ENCODE measurements at places on chromosomes 1 and 21. TPM values are rescaled to one million over a fixed set of nuclear protein-coding genes. Genes with fewer than 3 reads are reported as not detected.
A peak's percentile ranks its signal among the peaks of the same experiment; 100 is the strongest.

Gene KRTAP13-2
- total RNA-seq: not detected

Gene LRRC3
- 6.6 TPM for total RNA-seq

Gene VTCN1
- not detected for total RNA-seq

Gene S1PR1
- 91.3 TPM for total RNA-seq

Gene COL11A1
- 0.11 TPM for total RNA-seq

Gene GBP3
- 17.0 TPM for total RNA-seq

Gene ASCL5
- not detected for total RNA-seq

Gene GBP5
- 0.75 TPM for total RNA-seq

Gene PLEKHA6
- 22.4 TPM for total RNA-seq

- no peak overlapping the region for H3K4me3 ChIP-seq
- no peaks in the 10 kb centered on the region for H3K27me3 ChIP-seq
- no peaks in the 10 kb centered on the region for H3K36me3 ChIP-seq
- DNase-seq: no peak
- H3K27ac ChIP-seq: peak overlapping the region; percentile 93
These were observed 1.2 kb downstream of the FGGY start for GRCh38 chr1:59298026-59298583.

GRCh38 chr1:180261524-180262155 is 31.6 kb downstream of the LHX4 start:
- H3K4me3 ChIP-seq: no peak overlapping the region
- peaks cover 7% of the 10 kb centered on the region for H3K27me3 ChIP-seq
- peaks cover 7% of the 10 kb centered on the region for H3K4me1 ChIP-seq
- DNase-seq: no peak
- no peaks in the 10 kb centered on the region for H3K36me3 ChIP-seq

DNA sequence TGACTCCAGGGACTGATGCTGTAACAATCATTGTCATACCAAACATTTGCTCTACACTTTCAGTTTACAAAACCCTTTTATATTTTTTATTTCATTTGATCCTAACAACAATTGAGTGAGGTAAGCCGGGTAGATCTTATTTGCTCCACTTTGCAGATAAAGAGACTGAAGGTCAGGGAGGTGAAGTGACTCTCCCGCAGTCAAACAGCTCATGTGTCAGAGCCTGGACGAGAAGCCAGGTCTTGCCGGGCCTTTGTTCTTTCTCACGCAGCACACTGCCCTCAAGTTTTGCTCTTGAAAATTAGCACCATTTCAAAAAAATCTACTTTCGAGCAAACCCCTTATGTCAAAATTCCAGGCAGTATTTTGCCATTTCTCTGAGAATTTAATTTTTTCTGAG is 65.2 kb downstream of the CD247 start:
- DNase-seq: no peak
- H3K27me3 ChIP-seq: no peaks in the 10 kb centered on the region
- H3K4me3 ChIP-seq: no peak overlapping the region
- H3K4me1 ChIP-seq: peaks cover 15% of the 10 kb centered on the region
- no peaks in the 10 kb centered on the region for H3K36me3 ChIP-seq

GRCh38 chr1:46613661-46614603 is 2.7 kb downstream of the MOB3C start:
- H3K36me3 ChIP-seq: peaks cover 31% of the 10 kb centered on the region
- no peaks in the 10 kb centered on the region for H3K27me3 ChIP-seq
- peaks cover 68% of the 10 kb centered on the region for H3K4me1 ChIP-seq
- H3K27ac ChIP-seq: peak overlapping the region; percentile 95
- peak; percentile 97 for DNase-seq
- peak overlapping the region; percentile 44 for H3K4me3 ChIP-seq

DNA sequence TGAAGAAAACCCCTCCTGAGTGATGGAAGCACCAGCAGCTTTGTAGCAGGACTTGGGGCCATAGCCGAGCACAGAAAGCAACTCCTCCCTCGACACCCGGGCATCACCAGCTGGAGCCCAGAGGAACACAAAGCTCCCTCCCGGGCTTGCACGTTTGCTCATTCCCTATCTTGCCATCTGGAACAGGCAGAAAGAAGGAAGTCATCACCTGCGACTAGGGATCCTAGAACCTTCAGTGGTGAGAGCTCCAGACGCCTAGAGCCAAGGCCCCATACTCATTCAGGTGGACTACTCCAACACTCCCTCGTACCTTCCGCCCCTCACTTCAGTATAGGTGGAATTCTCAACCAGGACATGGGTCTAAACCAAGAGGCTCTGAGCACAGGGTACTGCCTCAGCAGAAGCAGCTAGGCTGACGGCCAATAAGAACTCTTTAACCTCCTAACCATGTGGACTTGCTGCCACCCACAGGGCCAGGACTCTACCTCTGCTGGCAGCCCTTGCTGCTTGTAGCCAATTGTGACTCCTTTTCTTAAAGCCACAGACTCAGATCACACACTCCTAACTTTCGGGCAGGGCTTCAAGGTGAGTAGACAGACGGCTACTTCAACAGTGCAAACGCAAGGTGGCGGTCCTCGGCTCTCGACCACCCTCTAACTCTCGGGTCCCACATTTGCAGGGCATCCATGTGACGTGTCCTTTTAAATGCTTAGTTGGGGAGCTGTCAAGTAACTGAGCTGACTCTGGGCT is 65.4 kb downstream of the NPHP4 start:
- H3K4me3 ChIP-seq: no peak overlapping the region
- no peak overlapping the region for H3K27ac ChIP-seq
- H3K27me3 ChIP-seq: no peaks in the 10 kb centered on the region
- H3K4me1 ChIP-seq: no peaks in the 10 kb centered on the region
- peaks cover 21% of the 10 kb centered on the region for H3K36me3 ChIP-seq

- no peaks in the 10 kb centered on the region for H3K27me3 ChIP-seq
- H3K27ac ChIP-seq: no peak overlapping the region
- no peak overlapping the region for H3K4me3 ChIP-seq
- DNase-seq: no peak
- H3K36me3 ChIP-seq: no peaks in the 10 kb centered on the region
These were observed 160.2 kb downstream of the CYYR1 start for GRCh38 chr21:26412885-26413284.

- H3K27ac ChIP-seq: no peak overlapping the region
- peak; percentile 42 for DNase-seq
- no peaks in the 10 kb centered on the region for H3K27me3 ChIP-seq
- H3K4me1 ChIP-seq: no peaks in the 10 kb centered on the region
These were observed 394.8 kb downstream of the PRDM2 start for GRCh38 chr1:14094611-14095400.

GRCh38 chr1:157971769-157972168 is 21.7 kb upstream of the KIRREL1 start:
- H3K4me3 ChIP-seq: no peak overlapping the region
- H3K36me3 ChIP-seq: no peaks in the 10 kb centered on the region
- no peak for DNase-seq

GRCh38 chr1:54359393-54360162 is 46.6 kb downstream of the SSBP3 start:
- H3K36me3 ChIP-seq: no peaks in the 10 kb centered on the region
- no peak overlapping the region for H3K27ac ChIP-seq
- no peak overlapping the region for H3K4me3 ChIP-seq
- H3K4me1 ChIP-seq: peaks cover 82% of the 10 kb centered on the region
- H3K27me3 ChIP-seq: no peaks in the 10 kb centered on the region

DNA sequence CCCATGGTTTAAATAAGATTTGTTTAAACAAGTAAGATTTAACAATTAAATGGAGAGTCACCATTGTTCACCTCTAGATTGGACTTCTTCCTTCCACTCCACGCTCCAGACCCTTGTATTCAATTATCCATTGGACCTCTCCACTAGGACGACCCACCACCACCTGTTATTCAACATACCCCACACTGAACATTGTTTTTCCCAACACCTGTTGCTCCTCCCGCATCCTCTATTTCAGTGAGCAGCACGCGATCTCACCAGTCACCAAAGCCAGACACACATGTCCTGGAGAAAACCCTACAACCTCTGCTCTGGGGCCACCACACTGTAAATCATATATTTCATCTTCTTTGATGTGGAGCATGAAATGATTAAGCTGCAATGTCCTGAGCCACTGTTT is 28.6 kb downstream of the ATP8B2 start:
- peaks cover 10% of the 10 kb centered on the region for H3K36me3 ChIP-seq
- H3K4me1 ChIP-seq: peaks cover 39% of the 10 kb centered on the region
- no peak for DNase-seq
- H3K27ac ChIP-seq: no peak overlapping the region

- H3K36me3 ChIP-seq: no peaks in the 10 kb centered on the region
- H3K27me3 ChIP-seq: no peaks in the 10 kb centered on the region
- no peaks in the 10 kb centered on the region for H3K4me1 ChIP-seq
- DNase-seq: no peak
- no peak overlapping the region for H3K27ac ChIP-seq
- H3K4me3 ChIP-seq: no peak overlapping the region
These were observed 216.1 kb downstream of the HHIPL2 start for GRCh38 chr1:222331765-222332164.

- no peaks in the 10 kb centered on the region for H3K4me1 ChIP-seq
- H3K27ac ChIP-seq: no peak overlapping the region
- no peak for DNase-seq
- no peaks in the 10 kb centered on the region for H3K27me3 ChIP-seq
These were observed 1.7 kb upstream of the KRTAP11-1 start for GRCh38 chr21:30882866-30883597.

DNA sequence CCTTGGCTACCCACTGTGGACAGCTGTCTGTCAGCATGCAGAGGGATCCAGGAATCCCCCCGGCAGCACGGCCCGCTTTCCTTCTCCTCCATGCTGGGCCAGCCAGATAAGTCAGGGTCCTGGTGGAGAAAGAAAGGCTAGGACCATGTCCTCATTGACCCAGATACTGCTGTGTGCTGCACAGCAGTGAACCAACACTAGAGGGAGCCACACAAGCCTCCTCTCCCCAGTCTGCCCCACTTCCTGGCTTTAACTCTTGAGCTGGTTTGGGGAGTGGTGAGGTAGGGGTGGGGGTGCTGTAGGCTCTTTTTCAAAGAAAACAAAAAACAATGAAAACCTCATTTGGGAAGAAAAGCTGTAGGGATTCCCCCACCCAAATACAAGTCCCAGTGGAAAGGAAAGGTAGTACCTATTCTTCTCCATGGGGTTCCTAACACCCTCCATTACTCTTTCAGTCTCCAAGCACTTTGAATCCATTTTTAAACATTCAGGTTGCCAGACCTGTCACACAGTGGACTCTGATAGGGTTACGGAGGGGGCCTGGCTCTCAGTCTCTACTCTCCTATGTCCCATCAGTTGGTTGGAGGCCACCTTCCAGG is 84.9 kb upstream of the CD1D start:
- H3K36me3 ChIP-seq: peaks cover 49% of the 10 kb centered on the region
- no peaks in the 10 kb centered on the region for H3K27me3 ChIP-seq
- H3K4me3 ChIP-seq: no peak overlapping the region
- DNase-seq: no peak
- no peak overlapping the region for H3K27ac ChIP-seq

- no peak overlapping the region for H3K4me3 ChIP-seq
- no peak overlapping the region for H3K27ac ChIP-seq
- H3K36me3 ChIP-seq: no peaks in the 10 kb centered on the region
- peaks cover 89% of the 10 kb centered on the region for H3K4me1 ChIP-seq
These were observed 3.5 kb upstream of the LHX9 start for GRCh38 chr1:197913495-197914276.

- no peaks in the 10 kb centered on the region for H3K27me3 ChIP-seq
- no peaks in the 10 kb centered on the region for H3K36me3 ChIP-seq
- no peaks in the 10 kb centered on the region for H3K4me1 ChIP-seq
- no peak for DNase-seq
These were observed 103.8 kb downstream of the BRINP3 start for GRCh38 chr1:190373705-190374336.
